Tibial artery (tissue), 4 donors: ENCODE measurements at places on chromosomes 11 and 22.
A peak's percentile ranks its signal among the peaks of the same experiment; 100 is the strongest.

DNA sequence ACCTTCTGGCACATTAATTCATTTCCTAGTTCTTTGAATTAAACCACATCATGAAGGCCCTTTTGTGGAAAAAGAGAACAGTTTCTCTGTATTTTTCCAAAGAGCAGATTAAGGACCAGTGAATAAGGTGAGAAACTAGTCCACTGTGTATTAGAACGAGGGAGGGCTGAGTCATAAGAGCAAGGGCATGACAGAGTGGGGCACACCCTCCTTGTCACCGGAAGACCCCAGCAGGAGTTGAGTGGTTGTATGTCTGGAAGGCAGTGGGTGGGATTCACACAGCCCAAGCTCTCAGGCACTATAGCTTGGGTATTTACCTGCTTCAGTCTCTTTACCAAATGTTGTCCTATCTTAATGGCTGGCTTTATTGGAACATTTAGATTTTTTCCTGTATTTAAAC lies 86.8 kb downstream of the BMAL1 start:
- DNase-seq: no peak

- no peak for DNase-seq
These were observed 22.0 kb downstream of the OVOL1 start for GRCh38 chr11:65808744-65809341.

DNA sequence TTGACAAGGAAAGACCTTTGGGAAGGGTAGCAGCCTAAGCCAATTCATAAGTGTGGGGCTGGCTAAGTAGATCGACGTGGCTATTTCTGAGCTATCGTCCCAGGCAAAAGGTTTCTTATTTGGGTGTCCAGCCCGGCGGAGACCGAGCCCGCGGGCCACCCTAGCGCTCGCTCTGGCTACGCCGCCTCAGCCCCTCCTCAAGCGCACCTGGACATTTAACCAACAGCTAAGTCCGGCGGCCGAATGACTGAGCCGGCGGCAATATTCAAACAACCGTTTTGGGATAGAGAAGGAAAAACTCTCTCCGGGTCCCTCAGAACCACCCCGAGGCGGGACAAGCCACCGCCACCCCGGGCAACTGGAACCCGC lies 457 bp downstream of the RNF141 start:
- no peak for DNase-seq

GRCh38 chr11:16609769-16610168 lies 128.7 kb upstream of the C11orf58 start:
- DNase-seq: no peak

DNA sequence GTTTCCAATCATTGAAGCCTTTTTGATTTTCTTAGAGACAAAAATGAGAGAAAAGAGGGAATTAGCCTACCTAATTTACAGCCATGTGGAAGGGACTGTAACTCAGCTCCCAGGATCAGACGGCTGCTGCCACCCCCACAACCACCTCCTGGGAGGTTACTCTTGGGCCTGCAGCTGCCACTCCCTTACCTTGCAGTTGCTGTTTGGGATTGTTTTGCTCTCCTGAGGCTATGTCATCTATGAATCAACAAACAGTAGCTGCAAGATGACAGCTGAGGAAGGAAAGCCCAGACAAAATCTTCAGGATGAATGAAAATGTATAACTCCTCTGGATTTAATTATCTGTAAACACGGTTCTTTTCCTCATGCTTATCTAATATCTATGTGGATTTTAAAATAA lies 28.0 kb upstream of the ZC3H12C start:
- DNase-seq: no peak

GRCh38 chr22:19680911-19681862 lies 33.1 kb upstream of the SEPTIN5 start:
- DNase-seq: no peak

DNA sequence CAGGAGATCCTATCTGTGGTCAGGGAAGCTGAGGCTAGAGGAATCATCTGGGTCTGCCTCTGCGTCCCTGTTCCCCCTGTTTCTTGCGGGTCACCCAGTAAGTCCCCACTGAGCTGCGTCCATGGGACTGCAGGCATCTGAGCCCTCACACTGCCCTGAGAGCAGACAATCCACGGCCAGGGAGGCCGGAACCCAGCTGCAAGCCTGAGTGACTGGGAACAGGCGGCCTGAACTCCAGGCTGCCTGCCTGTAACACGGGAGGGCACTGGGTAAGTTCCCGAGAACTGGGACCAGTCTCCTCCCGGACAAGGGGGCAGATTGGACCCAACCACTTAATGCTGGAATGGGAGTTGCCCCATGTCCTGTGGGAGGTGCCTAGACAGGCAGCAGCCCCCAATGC lies 727.4 kb downstream of the BRD1 start:
- DNase-seq: peak; percentile 47

GRCh38 chr11:303363-303762 lies 4.0 kb upstream of the IFITM5 start:
- no peak for DNase-seq

DNA sequence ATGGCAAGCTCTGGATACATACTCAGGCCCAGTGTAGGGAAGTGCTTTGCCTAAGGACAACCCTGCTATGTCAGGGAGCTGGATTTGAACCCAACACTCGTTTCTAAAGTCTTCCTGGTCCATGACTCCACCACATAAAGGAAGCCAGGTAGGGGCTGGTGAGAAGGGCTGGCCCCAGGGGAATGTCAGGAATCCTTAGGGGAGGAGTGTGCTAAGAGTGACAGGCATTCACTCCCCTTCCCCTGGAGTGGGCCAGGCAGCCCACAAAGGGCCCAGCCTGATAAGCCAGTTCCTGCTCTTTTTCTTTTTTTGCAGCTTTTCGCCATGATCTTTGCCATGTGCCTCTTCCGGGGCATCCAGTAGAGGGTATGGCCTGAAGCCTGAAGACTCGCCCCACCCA lies 21.9 kb downstream of the TP53I11 start:
- DNase-seq: no peak
